ENCODE measurements at places on chromosomes 5 and 9.

GRCh38 chr9:749716-750115 is 91.8 kb upstream of the DMRT1 start:
- no peak for DNase-seq

GRCh38 chr5:111478266-111478665 is 34.1 kb downstream of the STARD4 start:
- DNase-seq: no peak

DNA sequence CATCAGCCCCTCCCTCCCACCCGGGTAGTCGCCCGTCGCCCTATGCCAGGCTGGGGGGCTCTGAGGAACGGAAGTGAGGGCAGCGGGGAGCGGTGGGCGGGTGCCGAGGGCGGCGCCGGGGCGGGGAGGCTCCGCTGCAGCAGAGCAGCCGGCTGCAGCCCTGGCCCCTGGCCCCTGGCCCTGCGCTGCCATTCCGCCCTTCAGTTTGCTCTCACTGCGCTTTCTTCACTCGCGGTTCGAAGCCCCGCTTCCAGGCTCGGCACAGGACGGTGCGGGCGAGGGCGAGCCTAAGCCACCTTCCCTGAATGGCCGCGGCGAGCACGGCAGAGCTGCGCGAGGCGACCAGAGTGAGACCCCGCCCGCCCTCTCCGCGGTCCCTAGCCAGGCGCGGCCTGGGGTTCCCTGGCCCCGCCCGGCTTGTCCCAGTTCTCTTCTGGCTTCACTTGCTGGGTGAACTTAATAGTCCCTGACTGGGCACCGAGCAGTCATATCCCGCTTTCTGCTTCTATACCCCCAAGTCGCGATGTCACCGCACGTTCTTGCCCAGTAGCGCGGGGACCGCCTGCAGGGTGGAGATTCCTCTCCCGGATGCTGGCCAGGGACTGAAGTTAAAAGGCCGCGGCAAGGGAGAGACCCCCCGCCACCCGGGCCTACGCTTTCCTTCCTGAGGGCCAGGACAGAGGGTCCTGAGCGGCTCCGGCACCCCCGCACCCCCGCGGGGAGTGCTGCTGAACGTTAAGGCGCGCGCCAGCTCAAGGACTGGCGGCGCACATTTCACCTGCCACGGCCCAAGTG is 623 bp upstream of the TRIM36 start:
- no peak for DNase-seq

DNA sequence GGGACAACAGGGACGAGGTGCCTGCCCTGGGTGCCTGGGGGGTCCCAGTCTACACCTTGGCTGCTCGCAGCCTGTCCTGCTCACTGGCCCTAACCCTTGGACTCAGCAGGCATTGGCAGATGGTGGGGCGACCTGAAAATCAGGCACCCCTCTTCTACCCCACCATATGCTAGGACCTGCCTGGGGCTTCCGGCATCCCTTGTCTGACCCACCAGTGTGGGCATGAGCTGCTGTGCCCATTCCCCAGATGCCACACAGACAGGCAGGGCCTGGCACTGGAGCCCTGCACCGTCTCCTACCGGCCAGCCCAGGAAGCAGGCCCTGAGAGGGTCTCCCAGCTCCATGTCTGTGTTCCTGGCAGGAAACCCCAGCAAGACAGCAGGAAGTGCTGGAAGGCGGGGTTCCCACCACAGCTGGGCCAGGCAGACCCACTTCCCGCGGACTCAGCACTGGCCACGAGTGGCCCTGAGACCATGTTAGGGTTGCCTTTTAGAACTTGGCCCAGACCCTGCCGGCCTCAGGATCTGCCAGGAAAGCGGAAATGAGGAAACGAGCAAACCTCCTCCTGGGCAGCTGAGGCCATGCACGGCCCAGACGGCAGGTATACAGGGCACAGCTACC is 3.1 kb downstream of the NINJ1 start:
- DNase-seq: no peak

DNA sequence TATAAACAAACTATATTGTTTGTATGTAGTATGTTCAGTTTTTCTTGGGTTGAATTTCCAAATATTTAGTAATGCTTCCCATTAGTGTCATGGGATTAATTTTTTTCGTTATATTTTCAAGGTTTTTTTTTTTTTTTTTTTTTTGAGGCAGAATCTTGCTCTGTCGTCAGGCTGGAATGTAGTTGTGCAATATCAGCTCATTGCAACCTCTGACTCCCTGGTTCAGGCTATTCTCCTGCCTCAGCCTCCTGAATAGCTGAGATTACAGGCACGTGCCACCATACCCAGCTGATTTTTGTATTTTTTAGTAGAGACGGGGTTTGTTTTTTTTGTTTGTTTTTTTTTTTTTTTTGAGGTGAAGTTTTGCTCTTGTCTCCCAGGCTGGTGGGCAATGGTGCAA is 10.6 kb downstream of the DDX46 start:
- no peak for DNase-seq

- DNase-seq: no peak
These were observed 37.8 kb downstream of the EXD3 start for GRCh38 chr9:137385061-137385655.

DNA sequence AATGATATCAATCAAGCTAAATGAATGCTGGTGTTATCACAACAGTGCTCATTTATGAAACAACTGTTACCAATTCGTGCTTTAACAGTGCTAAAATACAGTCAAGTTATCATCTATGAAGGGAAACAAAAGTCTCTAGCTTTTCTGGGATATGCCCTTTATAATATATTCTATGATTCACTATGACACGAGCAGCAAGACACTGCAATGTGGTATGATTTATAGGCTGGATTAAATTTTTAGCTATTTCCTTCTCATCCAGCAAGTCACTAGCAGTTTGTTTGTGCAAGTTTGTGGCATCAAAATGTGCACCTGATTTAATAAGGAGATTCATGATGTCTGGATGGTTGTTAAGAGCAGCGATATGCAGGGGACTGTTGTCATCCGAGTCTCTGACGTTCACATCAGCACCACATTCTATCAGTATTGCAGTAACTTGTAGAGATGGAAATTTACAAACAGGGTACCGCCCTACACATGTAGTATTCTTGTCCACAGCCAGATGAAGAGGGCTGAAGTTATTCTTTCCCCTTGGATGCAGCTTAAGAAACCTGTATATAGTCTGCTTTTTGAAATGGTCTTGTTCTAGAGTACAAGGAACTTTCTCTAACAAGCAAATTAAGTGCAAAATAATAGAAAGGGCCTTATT is 20.3 kb downstream of the FEM1C start:
- no peak for DNase-seq

DNA sequence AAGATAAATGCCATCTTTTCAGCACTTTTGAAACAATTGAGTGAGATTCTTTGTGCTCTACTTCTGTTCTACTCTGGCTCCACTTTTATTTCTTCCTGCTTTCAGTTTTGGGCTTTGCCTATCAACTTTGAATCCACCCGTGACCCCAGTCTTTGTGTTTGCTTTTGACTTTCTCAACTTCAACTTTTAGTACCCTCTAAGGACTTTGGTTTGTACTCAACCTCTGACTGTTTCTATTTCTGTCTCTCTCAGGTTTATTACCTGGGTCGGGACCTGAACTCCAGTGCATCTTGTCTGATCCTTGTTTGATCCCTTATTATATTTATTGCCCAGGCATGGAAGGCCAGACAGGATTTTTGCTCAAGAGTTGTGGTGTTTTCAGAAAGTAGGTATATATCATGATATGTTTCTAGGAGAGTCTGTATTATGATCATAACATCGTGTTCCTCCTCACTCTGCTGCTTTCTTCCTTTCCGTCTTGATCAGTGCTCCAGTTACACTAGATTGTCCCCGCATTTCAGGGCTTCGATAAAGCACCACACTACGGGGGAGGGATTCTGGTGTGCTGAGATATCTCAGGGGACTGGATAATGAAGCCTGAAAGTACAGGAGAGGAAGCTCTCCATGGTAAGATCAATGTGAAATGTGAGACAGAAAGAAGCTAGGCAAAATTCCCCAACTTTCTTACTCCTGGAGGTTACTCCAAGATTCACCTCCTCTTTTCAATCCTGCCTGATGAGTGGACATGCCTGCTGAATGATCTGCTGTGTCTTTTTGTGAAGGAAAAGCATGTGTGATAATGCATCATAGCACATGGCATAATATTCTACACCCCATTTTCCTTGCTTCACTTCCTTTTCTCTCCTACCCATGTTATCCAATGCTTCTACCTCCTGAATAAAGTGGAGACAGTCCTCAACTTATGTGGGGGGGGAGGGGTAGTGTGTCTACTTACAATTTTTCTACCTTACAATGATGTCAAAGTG is 155.5 kb upstream of the GRIN3A start:
- DNase-seq: no peak

GRCh38 chr5:136620016-136620419 is 254.7 kb upstream of the TRPC7 start:
- no peak for DNase-seq

GRCh38 chr9:134130503-134131375 is 5.1 kb upstream of the WDR5 start:
- no peak for DNase-seq

GRCh38 chr5:1235379-1235778 is 10.2 kb downstream of the SLC6A18 start:
- DNase-seq: no peak

- DNase-seq: no peak
These were observed 47.5 kb upstream of the RNF20 start for GRCh38 chr9:101485924-101486692.

DNA sequence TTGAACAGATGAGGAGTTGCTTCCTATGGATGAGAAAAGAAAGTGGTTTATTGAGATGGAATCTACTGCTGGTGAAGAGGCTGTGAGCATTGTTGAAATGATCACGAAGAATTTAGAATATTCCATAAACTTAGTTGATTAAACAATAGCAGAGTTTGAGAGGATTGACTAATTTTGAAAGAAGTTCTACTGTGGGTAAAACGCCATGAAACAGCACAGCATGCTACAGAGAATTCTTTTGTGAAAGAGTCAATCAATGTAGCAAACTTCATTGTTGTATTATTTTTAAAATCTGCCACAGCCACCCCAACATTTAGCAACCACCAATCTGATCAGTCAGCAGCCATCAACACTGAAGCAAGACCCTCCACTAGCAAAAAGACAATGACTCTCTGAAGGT is 309.1 kb downstream of the SPOCK1 start:
- no peak for DNase-seq

DNA sequence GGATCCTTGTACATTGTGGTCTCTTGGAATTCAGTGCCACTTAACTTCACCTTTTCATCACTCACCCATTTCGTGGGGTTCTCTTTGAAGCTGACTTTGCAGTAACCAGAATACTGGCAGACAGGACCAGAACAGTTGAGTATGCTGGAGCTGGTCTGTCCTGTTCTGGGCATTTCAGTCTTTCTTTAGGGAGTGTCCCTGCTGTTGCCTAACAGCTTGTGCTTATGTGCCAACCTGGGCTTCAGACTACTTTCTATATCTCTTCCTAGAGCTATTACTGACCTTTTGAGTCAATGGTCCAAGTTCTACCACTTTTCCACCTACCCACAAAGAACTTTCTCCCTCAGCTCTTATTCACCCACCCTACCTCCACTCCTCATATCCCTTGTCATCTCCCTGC is 10.0 kb upstream of the INSL6 start:
- no peak for DNase-seq

- DNase-seq: peak; percentile 39
These were observed 30.4 kb downstream of the CAMK4 start for GRCh38 chr5:111254613-111255012.

DNA sequence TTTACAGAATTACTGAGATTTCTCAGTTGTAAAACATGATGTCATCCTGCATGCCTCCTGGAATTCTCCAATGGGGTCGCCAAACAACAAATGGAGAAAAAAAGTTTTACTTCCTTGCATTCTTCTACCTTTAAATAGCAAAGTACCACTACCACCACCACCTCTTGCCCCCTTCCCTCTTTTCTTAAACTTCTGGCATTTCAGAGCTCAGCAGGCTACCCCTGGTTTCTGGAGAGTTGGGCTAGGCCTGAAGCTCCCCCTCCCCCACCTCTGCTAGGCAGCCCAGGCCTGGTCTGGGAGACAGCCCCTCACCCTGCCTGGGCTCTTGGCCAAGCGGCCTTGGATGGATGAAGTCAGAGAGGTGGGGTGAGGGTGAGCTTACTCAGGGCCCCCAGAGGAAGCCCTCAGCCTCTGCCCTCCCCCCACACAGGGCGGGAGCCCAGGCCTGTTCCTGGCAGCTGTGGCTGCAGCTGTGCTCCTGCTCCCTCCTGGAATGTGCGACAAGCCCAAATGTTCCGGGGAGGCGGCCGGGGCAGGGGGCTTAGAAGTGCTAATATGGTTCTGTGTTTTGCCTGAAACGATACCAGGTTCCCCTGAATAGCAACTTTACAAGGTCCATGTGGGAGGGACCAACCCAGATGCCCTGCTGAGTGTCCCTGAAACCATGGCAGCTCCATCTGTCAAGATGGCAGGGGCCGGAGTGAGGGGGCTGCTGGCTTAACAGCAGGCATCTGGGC is 6.0 kb upstream of the CCIN start:
- DNase-seq: no peak

GRCh38 chr5:180526269-180526668 is 32.1 kb downstream of the CNOT6 start:
- DNase-seq: no peak

DNA sequence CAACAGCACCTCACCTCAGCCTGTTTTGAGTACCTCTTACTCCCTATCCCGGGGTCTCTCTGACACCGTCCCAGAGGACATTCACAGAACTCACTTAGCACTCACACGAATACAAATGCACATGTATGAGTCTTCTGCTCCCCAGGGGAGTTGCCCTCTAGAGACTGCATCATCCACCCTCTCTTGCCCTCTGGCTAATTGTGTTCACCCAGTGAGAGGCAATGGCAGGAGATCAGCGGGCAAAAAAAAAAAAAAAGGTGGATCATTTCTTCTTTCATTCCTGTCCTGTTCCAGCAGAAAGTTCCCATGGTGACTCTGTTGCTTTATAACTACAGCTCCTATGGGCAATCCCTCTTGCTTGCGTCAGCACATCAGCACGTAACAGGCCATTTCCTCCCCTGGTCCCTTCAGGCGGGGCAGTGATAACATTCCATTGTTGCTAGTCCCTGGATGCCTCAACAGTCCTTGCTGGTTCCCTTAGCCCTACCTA is 23.5 kb upstream of the SNX2 start:
- no peak for DNase-seq

DNA sequence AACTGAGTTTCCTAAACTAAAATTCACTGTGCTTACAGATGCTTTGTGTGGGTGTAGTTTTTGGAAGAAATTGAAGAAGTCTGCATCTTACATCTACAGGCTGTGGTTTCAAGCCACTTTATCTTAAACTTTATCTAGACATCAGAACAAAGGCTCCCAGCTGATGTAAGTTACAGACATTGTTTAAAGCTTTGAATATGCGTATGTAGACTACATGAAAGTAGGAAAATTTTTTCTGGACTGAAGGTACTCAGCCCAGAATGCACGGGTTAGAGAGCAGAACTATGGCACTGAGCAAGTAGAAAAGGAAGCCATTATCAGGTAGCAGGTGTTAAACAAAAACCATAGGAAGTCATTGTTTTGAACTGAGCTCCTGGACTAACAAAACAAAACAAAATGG is 185.4 kb downstream of the TTC39B start:
- DNase-seq: no peak

GRCh38 chr5:152256580-152256979 is 148.5 kb downstream of the NMUR2 start:
- DNase-seq: no peak

GRCh38 chr5:164346785-164347630 is 841.6 kb downstream of the MAT2B start:
- no peak for DNase-seq

- DNase-seq: no peak
These were observed 872.9 kb downstream of the TAF11L14 start for GRCh38 chr5:18507114-18507513.

Measured in GM18507 (cell line).